ENCODE measurements at places on chromosomes 11 and 22. TPM values are rescaled to one million over a fixed set of nuclear protein-coding genes. Genes with fewer than 3 reads are reported as not detected.

Gene CASP4
- total RNA-seq, result 18.4 TPM

Gene FOSL1
- 5.5 TPM for total RNA-seq

Gene CALCA
- total RNA-seq, result not detected

Gene LINC01488
- total RNA-seq, result not detected

Gene GTF2H1
- 25.0 TPM for total RNA-seq

Gene FREY1
- total RNA-seq, result 0.50 TPM

Gene PIWIL4
- 1.1 TPM for total RNA-seq

Gene FAM180B
- not detected for total RNA-seq

Gene PTH
- not detected for total RNA-seq

Gene RPS6KA4
- total RNA-seq, result 17.0 TPM

Gene OSM
- total RNA-seq, result 0.24 TPM

Gene PTS
- total RNA-seq, result 28.3 TPM

Gene TMEM132A
- total RNA-seq, result 6.1 TPM

All from right cardiac atrium (tissue), 5 donors.